LoVo (cell line): ENCODE measurements at places on chromosomes 7 and 10.

- DNase-seq = no peak
Measured at GRCh38 chr7:101575168-101575567, 53.9 kb downstream of the MYL10 start.

DNA sequence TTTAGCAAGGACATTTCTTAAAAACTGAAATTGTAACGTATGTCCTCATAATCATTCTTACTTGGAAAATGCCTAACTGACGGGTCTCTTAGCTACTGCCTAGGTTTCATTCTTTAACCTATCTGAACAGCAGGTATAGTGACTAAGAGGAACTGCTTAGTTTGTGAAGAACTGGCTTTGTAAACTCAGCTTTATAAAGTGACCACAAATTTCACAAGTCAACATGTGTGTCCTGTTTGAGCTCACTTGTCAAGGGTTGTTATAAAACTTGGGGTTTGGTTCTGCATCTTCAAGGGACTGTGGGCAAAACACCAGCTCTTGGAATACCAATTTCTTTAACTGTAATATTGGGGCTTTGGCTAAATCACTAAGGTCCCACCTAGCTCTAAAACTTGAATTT, 32.2 kb downstream of the MRPS33 start:
- no peak for DNase-seq

- DNase-seq = no peak
Measured at GRCh38 chr10:133162910-133163856, 3.2 kb downstream of the KNDC1 start.

GRCh38 chr10:36051500-36051991, 409.4 kb upstream of the FZD8 start:
- no peak for DNase-seq

- DNase-seq = no peak
Measured at GRCh38 chr10:28307267-28307666, 4.4 kb upstream of the MPP7 start.

DNA sequence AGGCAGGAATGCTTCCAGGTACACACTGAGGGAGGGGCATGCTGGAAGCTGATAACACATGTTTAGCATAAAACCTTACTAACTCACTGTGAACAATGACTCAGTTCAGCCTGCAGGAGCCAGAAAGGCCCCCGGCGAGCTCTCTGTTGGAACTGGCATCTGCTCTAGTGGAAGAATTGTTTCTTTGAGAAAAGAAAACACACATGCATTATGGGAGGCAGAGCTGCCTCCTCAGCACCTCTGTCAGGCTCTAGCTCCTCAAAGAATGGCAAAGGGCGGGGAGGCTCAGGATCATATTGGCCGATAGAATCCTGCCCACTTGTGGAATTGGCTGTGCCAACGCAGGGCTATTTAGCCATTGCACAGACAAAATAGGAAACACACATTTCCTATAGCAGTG, 338.3 kb downstream of the CXCL12 start:
- DNase-seq = no peak

DNA sequence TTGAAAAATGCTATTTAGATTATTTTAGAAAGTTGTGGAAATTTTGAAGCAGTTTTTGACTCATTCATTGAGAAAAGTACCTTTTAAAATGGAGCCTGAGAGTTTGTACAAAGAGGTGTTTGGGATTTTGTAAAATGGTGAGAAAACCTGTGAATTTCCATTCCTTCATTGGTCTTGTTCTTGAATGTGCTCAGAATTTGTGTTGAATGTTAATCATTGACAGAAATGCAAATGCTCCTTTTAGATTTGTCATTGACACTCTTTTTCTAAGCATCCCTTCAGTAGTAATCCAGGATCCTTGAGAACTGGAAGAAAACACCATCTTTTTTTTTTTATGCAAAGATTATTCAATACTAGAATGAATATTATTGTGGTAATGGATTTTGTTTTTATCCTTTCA, 74.8 kb downstream of the LCOR start:
- DNase-seq = no peak

GRCh38 chr10:33790521-33791271, 456.2 kb upstream of the NRP1 start:
- DNase-seq = no peak

DNA sequence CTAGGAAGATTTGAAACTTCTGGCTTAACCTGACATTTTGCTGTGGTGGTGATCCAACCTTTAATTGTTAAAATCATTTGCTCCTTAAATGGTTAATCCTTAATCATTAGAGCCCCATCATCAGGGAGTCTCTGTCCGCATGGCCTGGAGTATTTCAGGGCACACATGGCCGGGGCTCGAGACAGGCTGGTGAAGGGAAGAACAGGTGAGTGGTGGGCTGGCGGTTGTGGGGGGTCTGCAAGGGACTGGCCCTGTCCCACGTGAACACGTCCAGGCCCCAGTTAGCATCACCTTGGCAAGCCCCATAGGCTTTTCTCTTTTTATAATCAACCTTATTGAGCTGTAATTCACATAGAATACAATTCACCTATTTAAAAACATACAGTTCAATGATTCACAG, 109.5 kb downstream of the DNAJB6 start:
- DNase-seq = no peak

DNA sequence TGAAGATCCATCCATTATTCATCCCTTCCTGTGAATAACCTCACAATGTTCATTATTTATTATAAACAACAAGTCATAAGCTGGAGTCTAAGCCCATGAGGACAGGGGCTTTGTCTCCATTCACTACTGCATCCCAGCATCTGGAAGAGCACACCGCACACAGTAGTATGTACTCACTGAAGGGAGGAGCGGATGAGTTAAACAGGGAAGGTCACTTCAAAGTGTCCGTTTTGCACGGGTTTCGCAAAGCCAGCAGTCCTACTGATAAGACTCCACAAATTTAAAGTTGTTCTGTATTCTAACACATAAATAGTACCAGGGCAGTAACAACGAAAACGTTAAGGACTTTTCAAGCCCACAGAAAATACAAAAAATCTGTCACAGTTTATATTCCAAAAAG, 167.9 kb downstream of the PARD3 start:
- DNase-seq = no peak

DNA sequence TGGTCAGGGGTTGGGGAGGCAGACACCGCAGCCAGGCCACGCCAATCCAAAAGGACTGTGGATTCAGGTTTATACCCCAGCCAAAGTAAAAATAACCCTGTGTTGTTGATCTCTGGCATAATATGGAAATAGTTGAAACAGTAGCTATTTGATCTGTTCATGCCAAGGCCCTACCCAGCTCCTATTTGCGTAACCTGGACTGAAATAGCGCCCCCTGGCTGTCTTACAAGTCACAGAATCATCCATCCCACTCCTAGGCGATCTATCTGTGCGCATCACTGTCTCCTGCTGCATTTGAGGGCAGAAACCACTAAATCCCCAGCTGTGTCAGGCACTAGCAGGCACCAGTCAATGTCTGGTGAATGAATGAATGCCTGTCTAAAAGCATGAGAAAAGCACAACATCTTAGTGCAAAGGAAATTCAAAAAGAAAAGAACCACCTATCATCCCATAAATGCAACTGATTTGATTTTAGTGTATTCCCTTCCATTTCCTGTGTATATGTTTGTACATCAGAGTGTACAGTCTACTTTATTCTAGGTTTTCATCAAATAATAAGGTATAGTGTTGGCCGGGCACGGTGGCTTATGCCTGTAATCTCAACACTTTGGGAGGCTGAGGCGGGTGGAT, 160.0 kb downstream of the SLIT1 start:
- peak; percentile 28 for DNase-seq

- no peak for DNase-seq
Measured at GRCh38 chr7:9391221-9391620, 957.8 kb downstream of the NXPH1 start.

DNA sequence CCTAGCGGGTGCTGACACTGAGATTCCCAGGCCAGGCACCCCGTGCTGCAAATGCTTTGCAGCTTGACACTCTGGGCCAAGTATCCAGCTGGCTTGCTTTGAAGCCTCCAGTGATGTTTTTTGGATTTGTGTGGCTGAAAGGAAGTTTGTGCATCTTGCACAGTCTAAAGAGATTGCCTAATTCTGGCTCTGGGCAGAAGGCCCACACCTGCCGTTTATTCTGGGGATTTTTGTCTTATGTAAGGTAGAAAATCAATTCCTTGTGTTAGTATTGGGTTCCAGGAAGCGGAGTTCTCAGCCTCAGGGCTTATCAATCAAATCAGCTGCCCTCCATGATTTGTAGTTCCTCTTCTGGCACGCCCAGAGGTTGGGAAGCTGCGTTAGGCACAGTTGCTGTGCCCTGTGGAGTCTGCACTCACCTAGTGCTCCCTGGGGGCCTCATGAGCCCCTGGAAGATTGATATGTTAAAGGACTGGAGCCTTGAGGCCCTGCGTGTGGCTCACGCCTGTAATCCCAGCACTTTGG, 8.4 kb upstream of the PURB start:
- no peak for DNase-seq

GRCh38 chr10:59222788-59223187, 46.3 kb downstream of the PHYHIPL start:
- no peak for DNase-seq

DNA sequence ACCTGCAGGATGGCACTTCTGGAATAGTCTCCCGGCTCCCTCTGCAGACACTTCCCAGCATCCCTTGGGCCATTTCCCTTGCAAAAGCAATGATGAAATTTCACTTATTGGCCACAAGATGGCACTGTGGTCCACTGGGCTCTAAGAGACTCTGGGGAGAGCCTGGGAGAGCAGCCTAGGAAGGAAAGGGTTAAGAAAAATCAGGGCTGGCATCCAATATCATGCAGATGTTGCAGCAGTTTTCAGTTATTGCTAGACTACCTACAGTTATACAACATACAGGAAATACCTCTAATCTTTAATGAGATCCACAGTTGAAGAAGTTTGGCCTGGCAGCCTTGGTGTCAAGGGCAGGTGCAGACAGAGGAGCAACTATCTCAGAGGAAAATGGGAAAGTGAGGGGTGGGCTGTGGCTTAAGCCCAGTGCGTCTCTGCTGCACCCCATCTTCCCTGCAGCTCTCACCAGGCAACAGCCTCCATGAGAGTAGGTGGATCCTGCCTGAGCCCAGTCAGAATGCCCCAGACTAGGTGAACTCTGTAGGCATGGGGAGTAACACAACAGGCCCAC, 100.2 kb upstream of the PRSS58 start:
- DNase-seq = peak; percentile 75

DNA sequence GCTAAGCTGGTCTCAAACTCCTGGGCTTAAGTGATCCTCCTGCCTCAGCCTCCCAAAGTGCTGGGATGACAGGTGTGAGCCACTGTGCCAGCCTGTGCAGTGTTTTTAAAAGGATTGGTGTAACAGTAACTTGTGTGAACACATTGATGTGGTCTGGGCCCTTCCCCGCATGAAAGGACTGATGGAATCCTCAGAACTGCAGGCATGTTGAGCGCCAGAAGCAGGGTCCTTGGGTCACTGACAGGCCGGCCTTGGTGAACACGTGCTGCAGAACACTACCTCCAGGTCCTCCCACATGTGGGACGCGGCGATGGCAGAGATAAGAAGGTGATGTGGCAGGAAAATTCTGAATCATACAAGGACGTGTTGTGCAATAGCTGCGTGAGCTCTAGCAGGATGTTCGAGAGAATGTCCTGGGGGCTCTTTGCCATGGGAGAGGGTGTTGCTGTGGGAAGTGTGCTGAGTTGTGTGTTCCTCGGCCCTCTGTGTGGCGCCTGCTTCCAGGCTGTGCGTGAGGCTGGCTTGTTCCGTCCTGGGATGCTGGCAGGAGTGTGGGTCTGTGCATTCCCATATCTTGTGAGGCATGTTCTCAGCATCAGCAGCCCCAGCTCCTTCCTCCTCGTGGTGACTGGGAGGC, 68.2 kb downstream of the DNAJB6 start:
- no peak for DNase-seq

DNA sequence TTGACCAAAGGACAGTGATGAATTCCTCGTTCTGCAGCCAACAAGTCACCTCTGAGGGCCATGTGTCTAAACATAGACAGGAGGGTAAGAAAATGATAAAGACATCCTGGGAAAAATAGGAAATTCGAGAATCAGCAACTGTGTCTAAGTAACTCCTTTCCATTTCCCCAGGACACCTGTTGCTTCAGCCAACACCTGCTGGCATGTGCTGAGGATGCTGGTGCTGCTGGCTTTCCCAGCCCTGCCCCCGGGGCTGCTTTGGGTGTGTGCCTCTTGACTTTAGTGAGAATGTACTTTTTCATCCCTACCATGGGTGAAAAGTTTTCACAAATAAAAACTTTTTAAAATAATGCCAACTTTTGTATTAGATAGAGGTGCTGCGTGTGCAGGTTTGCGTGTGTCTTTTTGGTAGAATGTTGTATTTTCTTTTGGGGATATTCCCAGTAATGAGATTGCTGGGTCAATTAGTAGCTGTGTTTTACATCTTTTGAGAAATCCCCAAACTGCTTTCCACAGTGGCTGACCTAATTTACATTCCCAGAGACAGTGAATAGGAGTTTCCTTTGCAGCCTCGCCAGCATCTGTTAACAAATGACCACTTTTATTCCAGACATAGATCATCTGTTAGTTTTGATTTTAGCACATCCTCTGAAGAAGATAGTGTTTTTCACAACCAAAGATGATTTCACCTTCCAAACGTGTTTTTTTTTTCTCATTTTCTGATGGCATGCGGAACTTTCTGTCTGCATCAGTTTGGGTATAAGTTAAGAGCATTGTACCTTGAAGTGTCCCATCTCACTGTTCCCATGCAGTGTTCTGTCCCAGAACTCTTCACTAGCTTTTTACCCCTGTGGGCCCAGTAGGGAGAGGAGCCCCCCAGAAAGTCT, 104.2 kb upstream of the ACBD5 start:
- no peak for DNase-seq

DNA sequence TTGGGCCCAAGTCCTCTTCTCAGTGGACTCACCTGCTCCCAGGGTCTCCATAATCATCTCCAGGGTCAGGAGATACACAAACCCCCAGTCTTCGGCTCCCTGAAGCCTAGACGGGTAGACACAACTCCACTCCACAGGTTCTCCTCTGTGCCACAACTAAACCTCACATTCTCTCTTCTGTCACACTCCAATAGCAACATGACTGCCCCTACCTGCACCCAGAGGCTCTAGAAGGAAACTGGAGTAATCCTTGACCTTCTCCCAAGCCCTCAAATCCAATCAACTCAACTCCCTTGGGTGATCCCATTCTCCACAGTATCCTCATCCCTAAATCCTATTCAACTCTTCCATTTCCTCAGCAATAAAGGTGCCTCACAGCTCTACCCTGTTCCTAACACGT, 16.2 kb downstream of the HNRNPF start:
- no peak for DNase-seq

- no peak for DNase-seq
Measured at GRCh38 chr7:8829100-8829499, 395.7 kb downstream of the NXPH1 start.

- no peak for DNase-seq
Measured at GRCh38 chr10:72692744-72692993, 726 bp downstream of the MCU start.
